ENCODE measurements at places on chromosomes 4 and X. TPM values are rescaled to one million over a fixed set of nuclear protein-coding genes. Genes with fewer than 3 reads are reported as not detected.

- no peak for DNase-seq
These were observed 3.4 kb downstream of the RHOH start for GRCh38 chr4:40199999-40200874.

GRCh38 chr4:101104312-101105052 lies 242.8 kb downstream of the PPP3CA start:
- DNase-seq, result no peak

DNA sequence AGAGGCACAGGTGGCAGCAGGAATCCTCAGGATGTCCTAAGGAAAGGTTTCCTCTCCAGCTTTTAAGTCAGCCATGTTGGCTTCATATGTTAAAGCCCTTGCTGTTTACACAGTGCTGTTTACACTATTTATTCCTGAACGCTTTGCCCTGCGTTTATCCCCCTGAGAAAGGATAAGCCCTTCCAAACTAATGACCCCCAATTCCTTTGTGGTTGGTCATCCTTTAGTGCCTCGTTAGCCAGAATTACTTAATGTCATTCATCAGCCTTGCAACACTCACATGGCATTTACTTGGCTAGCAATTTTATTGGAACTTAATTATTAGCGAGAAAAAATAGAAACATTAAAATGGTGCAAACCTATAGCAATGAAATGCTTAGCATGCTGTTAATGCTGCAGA lies 23.8 kb downstream of the VCX2 start:
- no peak for DNase-seq

GRCh38 chr4:178480105-178480504 lies 1037.9 kb upstream of the AGA start:
- DNase-seq, result no peak

DNA sequence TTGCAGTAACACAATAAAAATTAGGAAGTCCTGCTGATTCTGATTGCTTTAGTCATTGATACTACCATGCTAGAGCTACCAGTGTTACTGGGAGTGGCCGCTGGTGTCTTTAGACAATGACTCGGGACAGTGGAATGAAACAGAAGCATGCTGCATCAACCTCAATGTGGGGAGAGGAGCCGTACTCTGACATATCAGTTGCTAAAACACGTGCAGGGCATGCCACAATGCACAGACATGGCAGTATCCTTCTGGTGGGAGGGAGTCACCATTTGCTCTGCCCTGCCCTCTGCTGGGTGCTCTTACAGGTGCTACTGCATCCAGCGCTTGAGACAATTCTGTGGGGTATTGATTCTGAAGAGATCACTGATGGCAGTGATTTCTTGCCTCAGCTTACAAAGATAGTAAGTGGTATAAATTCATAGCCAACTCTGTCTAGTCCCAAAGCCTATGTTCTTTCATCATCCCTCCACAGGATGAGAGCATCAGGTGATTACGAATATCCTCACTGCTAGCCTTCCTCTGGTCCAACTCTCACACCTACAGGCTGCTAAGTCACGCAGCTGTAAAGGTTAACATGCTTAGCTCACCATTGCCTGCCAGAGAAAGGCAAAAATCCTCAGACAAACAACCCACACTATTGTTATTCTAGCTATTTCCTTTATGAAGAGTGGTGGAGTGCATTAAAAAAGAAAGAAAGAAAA lies 43.7 kb downstream of the NSG1 start:
- no peak for DNase-seq

DNA sequence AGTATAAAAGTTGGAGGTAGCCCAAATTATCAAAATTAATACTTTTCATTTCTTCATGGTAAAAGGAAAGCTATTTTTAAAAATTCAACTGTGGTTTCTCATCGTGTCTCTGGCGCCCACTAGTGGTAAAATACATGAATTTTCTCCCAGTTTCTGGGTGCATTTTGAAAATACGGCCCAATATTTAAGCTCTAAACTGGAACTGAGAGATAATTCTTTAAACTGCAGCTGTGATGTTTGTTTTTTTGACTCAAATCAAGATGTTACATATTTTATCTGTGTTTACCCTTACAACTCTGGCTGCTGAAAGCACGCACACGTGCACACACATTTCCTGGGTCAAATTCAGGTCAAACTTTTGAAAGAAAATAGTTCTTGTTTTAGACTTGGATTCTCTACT lies 123.9 kb upstream of the ACSL4 start:
- no peak for DNase-seq

Gene SH2D1A
- total RNA-seq, result not detected

Gene ETDB
- not detected for total RNA-seq

Gene C4orf51
- total RNA-seq, result not detected

Gene SH3BGRL
- total RNA-seq, result 152 TPM

Gene HEPH
- 0.50 TPM for total RNA-seq

Data from chondrocyte (in vitro differentiated cells).